Activated CD8-positive, alpha-beta memory T cell treated with anti-CD3 and anti-CD28 coated beads, Interleukin-2, amount 10 ng/mL, durations not matched to agents 7 days and 5 days (primary cell): ENCODE measurements at places on chromosomes 3 and 15.

GRCh38 chr3:44055951-44056350 lies 185.7 kb upstream of the TOPAZ1 start:
- DNase-seq: no peak

- DNase-seq: no peak
Measured at GRCh38 chr15:70410371-70410985, 312.8 kb upstream of the TLE3 start.

- no peak for DNase-seq
Measured at GRCh38 chr3:69343875-69344274, 42.0 kb downstream of the FRMD4B start.

GRCh38 chr3:26105261-26105660 lies 315.4 kb downstream of the OXSM start:
- DNase-seq: no peak

DNA sequence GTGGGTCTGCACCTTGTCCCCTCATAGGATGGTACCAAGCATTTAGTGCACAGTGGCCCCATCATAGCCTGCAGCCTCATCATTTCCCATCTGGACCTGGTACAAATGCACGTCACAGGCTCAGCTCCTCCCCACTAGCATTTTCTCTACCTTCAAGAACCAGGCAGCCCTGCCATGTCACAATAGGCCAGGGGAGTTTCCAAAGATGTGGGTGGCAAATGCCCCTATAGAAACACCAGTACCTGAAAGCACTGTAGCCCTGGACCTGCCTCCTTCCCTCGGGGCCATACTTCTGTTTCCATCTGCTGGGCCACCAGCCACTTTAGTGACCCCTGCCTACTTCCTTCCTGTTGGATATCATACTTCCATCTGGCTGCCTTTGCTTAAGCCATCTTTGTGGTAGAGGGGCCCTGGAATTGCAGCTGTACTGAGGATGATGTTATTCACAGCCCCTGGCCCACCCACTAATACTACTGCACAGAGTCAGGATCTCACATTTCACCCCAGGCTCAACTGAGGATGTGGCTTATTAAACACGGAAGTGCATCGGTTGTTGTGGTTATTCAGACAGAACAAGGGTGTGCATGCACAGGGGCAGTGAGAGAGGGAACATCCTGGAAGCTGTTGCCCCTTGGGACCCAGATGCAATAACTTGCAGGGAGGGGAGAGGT lies 3.8 kb downstream of the TCTA start:
- peak; percentile 86 for DNase-seq

DNA sequence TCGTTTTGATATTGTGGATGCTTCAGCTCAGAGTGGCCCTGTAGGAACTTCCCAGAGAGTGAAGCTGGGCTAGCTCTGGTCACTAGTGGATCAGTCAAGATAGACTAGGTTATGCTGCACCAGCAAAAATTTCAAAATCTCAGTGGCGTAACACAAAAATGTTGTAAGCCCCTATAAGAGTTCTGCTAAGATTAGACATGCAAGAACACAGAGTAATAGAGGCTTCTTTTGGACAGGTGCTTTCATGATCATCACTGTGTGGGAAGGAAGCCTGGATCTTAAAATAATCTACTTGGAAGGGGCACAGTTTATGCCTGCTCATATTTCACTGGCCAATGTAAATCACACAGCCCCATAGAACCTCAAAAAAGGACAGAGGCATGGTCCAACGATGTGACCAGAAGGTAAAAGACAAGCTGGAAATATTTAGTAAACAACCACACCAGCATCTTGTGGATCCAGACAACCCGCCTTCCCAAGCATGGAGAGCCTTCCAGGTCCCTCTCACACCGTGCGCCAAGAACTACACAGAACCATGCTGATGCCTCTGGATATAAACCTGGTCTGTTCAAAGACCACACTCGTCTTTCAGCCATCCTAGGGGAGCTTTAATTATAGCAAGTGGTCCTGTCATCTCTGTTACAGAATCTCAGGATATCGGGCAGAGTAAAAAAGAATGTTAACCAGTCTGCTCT lies 554.3 kb downstream of the EPHB1 start:
- DNase-seq: no peak

DNA sequence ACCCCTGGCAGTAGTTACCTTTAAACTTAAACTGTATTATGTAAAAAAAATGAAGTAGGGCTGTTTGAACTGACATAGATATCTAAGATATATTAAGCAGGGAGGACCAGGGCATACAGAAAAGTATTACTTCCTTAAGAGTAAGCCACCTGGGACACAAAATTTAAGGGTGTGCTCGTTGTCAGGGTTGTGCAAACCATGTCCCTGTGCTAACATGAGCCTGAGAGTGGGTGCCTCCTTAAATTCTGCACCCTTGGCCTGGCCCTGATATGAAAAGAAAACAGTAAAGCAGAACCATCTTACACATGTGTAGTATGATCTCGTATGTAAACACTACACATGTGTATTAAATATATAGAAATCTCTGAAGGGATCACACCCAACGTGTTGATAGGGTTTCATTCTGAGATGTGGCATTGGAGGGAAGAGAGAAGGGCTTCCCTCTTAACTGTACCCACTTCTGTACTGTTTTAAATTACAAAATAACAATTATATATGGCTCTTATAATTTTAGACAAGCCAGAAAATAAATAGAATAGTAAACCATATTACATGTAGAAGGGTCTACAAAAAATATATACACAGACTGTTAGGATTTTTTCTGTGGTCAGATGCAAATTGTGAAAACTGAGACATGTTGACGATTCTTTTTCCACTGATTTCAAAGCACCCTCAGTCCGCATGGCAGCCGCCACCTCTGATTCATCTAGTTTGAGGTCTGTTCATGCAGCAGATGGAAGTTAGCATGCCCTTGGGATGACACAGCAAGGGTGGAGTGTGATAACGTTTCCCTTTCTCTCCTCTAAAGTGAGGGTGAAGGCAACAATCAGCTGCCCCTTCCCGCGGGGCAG lies 400.8 kb upstream of the PROK2 start:
- no peak for DNase-seq

DNA sequence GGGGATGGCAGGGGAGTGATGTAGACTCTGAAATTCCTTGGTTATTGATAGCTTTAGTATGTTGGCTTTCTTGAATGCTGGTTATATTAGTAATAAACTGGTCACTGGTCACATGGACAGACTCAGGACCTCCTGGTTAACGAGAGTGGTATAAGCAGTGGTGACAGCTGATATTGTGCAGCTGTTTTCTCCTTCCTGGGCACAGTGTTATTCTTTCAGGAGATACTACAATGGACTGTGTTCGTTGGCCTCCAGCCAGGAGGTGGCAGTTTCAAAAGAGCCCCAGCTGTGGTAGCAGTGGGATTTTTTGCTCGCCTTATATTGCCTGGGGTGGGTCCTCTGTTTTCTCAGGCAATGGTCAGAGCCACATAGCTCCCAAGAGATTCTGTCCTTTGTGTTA lies 181.6 kb upstream of the RBMS3 start:
- no peak for DNase-seq

DNA sequence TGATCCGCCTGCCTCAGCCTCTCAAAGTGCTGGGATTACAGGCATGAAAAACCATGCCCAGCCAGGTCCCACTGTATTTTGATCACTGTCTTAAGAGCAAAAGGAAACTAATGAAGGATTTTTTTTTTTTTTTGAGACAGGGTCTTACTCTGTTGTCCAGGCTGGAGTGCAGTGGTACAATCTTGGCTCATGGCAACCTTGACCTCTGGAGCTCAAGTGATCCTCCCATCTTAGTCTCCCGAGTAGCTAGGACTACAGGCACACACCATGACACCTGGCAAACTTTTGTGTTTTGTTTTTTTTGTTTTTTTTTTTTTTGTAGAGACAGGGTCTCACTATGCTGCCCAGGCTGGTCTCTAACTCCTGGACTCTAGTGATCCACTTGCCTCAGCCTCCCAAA lies 6.4 kb downstream of the EMC3 start:
- DNase-seq: no peak

DNA sequence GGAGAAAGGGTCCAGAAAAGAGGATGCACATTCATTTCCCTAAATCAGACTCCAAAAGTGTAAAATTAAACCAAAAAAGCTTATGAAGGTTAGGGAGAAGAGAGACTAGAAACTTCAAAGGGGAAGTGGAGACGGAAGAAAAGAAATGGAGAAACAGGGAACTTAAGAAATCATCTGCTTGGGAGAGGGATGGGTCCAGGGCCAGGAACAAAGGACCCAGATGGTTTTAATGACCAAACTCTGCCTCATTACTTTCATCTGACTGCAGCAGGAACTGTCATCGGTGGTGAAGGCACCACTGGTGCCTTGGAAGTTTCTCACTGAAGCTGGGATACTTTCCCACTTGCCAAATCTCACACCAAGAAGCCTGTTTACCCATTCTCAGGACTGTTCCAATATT lies 70.5 kb upstream of the SLC4A7 start:
- no peak for DNase-seq

DNA sequence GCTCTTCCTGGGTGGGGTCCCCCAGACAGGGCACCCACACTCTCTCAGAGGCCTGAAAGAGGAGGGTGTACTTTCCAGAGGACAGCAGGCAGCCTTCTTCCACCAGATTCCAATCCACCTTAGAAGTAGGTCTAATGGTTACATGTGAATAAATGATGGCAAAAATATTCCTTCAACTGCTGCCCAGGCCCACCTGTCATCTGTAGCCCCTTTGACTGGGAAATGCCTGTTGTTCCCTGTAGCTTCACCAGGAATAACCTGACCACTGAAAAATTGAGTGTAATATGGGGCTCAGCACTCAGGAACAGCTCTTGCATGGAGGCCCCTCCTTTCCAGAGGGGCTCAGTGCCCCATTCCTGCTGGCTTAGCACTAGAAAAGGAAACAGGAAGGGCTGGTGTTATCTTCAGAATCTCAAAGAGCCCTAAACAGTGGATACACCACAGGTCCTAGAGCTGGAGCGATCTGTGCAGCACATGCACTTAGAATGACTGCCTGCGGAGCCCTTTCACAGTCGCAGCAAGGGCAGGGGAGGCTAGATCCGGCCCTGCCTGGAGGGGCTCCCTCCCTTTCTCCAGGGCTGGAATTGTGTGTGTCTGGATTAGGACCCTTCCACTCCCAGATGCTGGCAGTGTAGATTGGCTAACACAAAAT lies 32.1 kb downstream of the SLC22A14 start:
- no peak for DNase-seq

GRCh38 chr3:178672275-178672674 lies 136.0 kb downstream of the KCNMB2 start:
- DNase-seq: no peak

- no peak for DNase-seq
Measured at GRCh38 chr15:64843991-64844390, 2.3 kb downstream of the PLEKHO2 start.

GRCh38 chr15:34233614-34234013 lies 8.8 kb downstream of the EMC4 start:
- no peak for DNase-seq

DNA sequence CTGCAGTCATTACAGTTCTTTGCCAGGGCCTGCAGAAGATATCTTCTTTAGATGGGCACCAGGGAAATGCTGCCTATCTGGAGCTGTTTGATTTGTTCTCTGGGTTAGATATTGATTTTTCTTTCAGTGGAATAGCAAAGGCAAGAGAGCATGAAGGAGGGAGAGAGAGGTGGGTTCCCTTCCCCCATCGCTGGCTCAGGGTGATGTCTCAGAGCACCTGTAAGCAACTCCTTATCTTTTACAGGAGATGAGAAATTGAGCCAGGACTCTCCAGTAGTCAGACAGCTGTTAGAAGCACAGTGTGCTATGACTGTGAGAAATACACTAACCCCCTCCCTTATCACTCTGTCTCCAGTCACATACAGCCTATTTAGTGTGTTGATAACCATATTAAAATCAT lies 89.3 kb upstream of the SLC24A5 start:
- no peak for DNase-seq

DNA sequence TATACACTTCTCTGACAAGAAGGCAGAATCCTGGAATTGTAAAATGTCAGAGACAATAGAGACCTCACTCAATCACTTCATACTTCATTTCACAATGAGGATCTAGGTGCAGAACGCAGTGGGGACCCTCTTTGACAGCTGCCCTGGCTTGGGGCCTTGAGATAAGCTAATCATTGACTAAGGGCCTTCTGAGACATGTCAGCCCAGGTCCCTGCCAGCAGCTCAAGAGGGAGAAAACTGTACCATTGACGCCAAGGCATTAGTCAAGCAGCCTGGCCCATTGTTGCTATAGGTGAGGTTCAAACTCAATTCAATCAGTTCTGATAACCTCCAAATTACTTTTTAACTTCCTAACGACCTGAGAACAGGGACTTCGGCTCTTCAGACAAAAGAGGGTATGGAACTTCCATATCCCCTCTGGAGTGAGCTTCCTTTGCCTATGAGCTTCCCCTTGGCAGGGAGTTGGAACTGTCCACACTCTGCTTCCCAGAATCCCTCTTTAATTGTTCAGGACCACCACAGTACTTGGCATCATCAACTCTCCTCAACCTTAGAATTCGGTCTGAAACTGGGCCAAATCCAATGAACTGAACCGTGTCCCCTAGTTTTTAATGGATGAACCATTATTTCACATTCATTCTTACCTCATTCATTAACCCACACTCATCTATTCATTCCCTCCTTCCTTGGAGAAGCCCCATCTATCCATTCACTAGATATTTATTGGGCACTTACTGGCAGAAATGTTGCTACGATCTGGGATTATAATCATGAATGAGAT lies 1.5 kb upstream of the CYP8B1 start:
- no peak for DNase-seq

DNA sequence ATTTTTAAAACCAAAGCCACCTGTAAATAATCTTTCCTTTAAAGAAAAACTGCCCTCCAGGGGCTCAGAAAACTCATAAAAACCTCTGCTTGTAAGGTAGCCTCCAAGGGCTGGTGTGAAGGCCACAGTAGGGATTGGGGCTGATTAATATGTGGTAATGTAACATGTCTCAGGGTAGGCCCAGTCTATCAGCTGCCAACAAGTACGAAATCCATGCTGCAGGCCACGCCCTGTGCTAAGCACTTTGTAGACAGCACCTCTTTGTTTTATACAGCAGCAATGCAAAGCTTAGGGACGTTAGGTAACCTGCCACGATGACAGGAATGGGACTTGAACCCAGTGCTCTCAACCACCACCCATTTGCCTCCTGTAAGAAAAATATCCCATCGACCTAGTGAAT lies 65.6 kb upstream of the PRICKLE2 start:
- DNase-seq: no peak

DNA sequence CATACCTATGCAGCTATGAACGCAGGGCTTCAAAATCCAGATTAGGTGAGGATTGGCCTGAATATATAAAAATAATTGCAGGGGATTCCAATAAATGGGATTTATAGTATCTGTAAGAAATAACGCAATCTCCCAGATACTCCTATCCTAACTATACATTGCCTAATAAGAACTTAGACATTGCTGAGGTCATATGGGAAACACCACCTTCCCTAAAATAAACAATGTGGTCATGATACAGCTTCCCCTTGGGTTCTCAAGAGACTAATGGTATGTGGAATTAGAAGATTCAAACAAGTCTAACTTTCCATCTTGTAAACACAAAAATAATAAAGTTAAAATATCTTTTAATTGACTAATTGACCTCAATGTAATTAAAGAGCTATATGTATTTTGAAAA lies 28.2 kb downstream of the UBE3A start:
- DNase-seq: no peak

- DNase-seq: no peak
Measured at GRCh38 chr3:101817992-101818391, 31.3 kb upstream of the NFKBIZ start.
